GDM1 (cell line): ENCODE measurements at places on chromosomes 6 and 20.

DNA sequence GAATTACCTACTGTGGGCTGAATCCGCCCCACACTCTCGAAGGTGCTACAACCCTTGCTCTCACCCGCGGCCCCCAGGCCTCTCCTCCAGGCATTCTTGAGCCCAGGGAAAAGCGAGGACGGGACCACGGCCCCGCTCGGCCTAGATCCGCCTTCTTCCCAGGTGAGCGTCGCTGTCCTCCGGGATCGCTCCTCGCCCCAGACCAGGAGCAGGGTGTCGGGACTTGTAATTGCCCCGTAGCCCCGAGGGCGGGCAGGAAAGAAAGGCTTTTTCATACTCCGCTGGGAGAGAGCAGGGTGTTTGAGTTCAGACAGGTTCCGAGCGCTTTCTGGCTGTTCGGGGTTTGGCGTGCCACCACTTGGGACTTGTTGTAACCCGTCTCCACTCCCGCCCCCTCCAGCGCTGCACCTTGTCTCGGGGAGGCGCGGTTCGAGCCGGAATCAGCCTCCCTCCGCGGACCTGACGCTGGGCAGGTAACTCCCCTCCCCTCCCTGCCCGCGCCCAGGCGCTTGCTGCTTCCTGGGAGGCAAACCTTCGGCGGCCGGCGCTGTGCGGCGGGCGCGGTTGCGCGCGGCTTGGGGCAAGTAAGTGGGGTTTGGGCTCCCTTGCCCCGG, at the start of gene FAM83B:
Gene FAM83B, plus strand, starts transcription at position 529 of the 614 bp plus-strand sequence. CDS start 23,476 bp downstream, outside the sequence.
- no peak for DNase-seq

GRCh38 chr6:11999246-11999645, 12.9 kb upstream of the HIVEP1 start:
- DNase-seq, result no peak

GRCh38 chr20:32510120-32510600, 75.0 kb downstream of the NOL4L start:
- no peak for DNase-seq

DNA sequence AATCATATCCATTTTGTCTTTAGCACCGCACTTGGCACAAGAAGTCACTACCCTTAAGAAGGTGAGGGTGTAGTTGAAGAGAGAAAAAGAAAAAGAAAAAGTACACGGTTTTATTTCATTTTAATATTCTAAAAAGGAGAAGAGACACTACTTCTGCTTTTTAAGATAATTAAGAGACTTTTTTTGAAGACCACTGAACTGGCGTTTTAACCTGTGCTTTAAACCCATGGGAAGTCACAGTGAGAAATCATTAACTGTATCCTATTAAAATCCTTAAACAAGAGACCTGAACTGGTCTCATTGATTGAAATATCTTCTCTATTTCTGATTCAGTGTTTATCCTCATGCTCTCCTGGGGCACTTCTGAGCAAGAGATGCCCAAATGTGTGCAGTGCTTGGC, 243.5 kb downstream of the TMEM242 start:
- DNase-seq, result no peak

DNA sequence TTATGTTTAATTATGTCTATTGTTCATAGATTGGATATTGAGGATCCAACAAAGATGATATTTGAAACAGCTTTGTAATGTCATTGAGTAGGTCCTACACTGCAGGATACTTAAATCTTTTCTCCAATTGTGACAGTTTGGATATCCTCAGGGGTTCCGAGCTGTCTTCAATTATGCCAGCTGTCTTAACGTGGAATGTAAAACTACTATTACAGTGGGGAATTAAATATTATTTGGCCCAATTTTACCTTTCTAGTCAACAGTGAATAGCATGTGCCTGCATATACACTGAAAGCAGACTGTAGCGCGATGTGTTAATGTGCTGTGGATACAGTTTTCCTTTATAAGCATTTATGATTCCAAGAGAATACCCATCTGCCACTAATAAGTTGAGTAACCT, 156.9 kb downstream of the GRIK2 start:
- no peak for DNase-seq

DNA sequence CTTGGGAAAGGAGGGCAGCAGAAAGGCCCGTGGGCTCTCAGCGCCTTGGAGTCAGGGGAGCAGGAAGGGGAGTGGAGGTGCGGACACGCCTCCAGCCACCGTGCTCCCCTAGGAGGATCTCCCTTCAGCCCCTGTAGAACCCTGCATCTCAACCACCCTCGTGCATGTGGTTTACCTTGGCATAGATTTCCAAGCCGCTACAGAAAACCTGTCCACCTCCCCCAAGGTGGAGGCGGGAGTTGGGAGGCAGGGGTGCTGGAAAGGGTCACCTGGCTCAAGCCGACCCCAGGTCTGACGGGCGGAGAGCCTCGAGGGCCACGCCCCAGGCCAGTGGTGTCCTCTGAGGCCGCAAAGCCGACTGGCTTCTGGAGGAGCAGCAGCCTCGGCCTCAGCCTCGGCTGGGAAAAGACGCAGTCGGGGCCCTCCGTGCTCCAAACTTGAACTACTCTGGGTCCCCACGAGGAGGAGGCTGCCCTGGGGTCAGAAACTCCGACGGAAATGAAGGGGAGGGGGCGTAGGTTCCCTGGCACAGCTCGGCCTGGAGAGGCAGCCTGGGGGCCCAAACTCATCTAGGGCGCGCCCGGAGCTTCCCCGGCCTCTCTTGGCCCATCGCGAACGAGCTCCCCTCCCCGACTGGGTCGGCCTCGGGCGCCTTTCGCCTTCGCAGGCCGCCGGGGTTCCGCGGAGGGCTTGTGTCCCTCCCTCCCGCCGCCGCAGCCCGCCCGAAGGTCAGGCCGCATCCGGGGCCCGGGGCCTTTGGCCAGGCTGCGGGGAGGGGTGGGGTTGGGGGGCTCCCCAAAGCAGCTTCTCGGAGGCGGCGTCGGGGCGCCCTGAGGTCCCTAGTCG, 6.3 kb upstream of the FOXF2 start:
- DNase-seq, result no peak

DNA sequence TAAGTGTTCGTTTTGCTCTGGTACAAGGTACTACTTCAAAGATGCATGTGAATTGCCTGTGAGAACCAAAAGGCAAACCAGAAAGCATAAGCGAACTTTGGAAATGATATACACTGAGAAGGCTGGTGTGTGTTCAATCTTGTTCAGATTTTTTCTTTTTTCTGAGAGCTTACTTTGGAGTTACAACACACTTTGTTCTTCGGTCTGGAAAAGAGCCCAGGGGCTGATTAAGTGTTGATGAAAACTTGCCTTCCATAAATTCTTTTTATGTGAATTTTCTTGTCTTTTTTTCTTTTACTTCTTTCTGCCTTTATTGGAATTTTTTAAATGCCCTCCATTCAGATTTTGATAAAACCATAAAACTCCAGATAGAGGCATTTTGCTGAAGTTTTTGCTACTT, 395.1 kb upstream of the SASH1 start:
- DNase-seq, result no peak

DNA sequence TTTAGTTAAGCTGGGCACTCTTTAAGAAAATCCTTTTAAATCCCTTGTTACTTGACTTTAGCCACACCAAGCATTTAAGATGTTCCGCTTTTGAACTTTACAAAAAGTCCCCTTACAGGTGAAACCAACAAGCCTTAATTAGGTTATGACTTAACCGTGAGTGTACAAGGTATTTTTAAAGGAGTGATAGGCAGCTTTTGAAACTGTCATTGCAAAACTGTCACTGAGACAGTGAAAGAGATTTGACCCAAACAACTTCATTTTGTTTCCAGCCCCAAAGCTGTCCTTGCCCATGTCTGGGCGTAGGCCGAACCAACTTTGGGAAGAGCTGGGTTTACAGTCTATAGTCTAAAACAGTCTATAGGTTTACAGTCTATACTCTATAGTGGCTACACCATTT, 305.4 kb downstream of the FARS2 start:
- no peak for DNase-seq

- DNase-seq, result no peak
Observed at GRCh38 chr6:1593958-1594314, 15.8 kb upstream of the FOXC1 start.
